ENCODE measurements at places on chromosomes 13 and 19.

GRCh38 chr13:111186305-111186935 lies 71.3 kb downstream of the ARHGEF7 start:
- no peak for DNase-seq

DNA sequence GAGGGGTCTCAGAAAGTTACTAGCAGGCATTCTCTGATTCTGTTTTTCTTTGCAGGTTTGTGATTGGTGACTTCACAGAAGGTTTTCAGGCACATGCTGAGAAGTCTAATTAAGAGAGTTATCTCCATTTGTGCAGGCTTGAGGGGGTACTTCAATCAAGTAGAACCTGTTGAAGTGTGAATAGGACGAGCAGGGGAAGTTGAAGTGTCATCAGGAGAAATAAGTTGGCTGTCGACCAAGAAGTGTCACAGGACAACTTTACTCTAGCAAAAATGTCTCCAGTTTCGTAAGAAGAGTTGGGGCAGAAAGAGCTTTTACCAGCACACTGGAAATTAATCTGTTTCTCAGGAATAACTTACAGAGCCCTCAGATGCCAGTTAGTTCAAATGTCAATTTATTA lies 576.5 kb upstream of the SLITRK5 start:
- DNase-seq: no peak

GRCh38 chr19:3698386-3698950 lies 1.8 kb downstream of the PIP5K1C start:
- DNase-seq: no peak

GRCh38 chr19:33953023-33953422 lies 156.4 kb downstream of the KCTD15 start:
- no peak for DNase-seq

- no peak for DNase-seq
Measured at GRCh38 chr13:112445411-112446271, 69.5 kb downstream of the SPACA7 start.

GRCh38 chr13:41313117-41313516 lies 2.0 kb downstream of the NAA16 start:
- no peak for DNase-seq

GRCh38 chr13:25064396-25064795 lies 31.5 kb upstream of the PABPC3 start:
- DNase-seq: no peak

DNA sequence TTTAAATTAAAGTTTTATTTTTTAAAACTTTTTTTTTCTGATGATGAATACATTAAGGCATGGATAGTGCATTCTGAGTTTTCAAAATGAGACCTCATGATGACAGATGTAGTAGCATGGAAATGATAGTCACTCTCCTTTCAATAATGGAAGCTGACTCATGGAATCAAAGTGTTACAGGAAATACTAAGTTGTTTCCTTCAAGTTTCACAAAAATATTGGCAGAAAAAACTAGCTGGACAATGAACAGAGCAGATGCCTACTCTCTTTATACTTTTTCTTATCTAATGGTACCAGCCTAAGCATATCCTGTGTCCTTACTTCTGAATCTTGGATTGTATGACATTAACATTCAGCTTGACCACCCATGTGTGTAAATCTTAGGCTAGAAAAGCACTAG lies 1337.3 kb downstream of the PCDH9 start:
- DNase-seq: no peak

DNA sequence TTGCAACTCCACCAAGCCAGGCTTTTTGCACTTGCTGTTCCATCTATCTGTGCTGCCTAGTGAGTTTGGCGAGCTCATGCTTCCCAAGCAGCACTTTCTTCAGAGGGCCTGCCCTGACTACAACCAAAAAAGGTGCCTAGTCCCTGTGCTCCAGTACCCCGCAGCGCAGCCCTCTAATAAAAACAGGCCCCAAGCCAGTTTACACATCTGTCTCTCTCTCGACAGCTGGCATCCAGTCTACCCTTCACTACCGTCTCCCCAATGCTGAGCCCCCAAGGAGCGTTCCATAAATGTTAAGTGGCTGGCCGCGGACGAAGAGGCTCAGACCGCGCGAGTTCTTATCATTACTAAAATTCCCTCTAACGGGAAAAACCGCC lies 512 bp downstream of the MED4 start:
- no peak for DNase-seq

DNA sequence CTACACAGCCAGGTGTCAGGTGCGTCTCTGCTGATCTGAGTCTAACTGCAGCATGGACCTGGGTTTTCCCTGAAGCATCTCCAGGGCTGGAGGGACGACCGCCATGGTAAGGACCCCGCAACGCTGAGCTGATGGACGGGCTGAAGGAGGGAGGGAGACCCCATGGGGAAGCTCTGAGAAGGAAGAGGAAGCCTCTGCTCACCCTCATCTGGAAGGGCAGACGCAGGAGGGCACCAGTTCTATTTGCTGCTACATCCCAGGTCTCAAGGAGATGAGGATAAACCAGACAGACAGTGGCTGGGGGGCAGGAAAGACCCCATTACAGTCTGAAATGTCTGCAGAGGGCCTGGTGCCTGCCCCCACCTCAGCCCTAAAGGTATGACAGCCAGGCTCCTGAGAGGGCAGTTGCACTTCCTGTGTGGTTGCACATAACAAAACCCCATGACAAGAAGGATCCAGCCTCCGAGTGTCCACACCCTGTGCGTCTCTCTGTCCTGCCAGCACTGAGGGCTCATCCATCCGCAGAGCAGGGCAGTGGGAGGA lies at the start of gene LILRA2:
LILRA2 (plus strand) TSS at position 461 of the 543 bp plus-strand sequence. CDS start 89 bp downstream, outside the sequence.
- DNase-seq: no peak

DNA sequence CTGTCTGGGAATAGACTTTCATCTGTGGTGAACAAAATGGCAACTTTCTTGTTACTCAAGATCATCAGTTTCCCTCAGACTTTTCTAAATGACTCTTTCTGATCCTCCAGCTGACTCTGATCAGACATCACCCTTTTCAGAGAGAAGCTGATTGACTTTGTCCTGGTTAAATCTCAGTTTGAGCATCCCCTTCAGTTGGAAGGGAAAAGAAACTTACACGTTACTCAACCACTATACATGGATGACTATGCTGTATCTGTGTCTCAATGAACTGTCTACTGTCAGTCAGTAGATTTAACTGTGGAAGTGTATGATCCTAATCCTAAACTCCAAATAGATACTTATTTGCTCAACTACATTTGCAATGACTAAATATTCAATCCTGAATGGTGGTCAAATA lies 118.5 kb downstream of the NALCN start:
- no peak for DNase-seq

DNA sequence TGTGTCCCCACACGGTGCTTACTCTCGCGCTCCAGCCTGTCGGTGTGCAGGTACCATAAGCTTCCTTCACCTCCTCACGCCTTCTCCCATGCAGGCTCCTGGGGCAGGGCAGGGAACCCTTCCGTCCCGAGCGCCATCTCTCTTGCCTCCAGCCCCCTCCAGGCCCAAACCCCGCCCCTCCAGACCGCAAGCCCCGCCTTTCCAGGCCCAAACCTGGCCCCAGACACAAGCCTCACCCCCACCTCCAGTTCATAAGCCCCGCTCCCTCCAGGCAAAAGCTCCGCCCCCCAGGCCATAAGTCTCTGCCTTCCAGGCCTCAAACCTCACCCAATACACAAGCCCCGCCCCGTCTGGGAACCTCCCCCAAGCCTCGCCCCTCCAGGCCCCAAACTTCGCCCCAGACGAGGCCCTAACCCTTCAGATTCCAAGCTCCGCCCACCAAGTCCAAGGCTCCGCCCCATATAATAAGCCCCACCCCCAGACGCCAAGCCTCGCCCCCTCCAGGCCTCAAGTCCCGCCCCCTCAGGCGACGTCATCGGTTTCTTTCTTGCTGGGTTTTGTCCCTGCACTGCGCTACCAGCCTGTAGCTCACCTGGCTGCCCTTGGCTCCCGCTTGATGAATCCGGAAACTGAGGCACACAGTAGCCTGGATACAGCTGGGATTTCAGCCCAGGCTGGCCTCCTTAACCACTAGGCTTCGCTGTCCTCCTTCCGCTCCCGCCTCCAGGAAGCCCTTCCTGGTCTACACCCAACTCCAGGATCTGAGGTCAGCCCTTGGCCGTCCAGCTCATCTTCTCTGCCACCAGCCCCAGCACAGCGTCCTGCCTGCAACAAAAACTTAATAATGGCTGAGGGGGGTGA lies 16.1 kb downstream of the MKNK2 start:
- peak; percentile 69 for DNase-seq

- no peak for DNase-seq
Measured at GRCh38 chr13:59979589-59979988, 184.1 kb downstream of the DIAPH3 start.

- DNase-seq: no peak
Measured at GRCh38 chr13:48733739-48734335, 80.1 kb downstream of the CYSLTR2 start.

- no peak for DNase-seq
Measured at GRCh38 chr13:35917942-35918645, 213.1 kb downstream of the DCLK1 start.

DNA sequence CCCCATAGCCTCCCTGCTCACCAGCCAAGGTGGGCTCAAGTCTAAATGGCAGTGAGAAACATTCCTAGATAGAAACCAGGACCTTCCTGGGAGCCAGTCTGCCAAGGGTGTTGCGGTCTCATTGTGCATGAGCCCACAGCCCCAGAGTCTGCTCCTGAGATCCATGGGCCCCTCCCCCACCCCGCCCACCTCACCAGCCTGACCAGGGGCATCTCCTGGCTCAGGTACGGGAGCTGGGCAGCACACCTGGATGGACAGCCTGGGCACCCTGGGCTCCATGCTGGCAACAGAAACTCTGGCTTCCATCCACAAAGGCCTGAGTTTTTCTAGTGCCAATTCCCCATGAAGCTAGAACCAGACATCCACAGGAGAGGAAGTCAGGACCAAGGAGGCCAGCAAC lies 65.6 kb downstream of the RAB20 start:
- no peak for DNase-seq

DNA sequence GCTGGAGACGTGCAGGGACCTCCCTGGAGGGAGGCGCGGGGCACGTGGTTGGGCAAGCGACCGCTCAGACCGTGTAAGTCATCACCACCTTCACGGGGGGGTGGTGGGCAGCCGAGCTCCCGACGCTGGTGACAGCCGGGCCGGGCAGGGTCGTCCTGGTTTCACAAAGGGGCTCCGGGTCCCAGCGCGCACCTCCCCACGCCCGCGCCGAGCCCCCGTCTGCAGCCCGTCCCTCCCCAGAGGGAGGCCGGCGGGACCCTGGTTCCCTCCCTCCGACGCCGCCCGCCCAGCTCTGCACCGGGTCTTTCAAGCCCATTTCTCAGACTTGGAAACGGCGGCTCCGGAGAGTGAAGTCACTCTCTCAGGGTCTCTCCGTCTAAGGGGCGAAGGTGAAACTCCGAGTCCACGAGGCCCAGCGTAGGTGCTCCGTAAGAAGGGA lies 729 bp upstream of the ARID3A start:
- DNase-seq: no peak

- no peak for DNase-seq
Measured at GRCh38 chr19:58307736-58308135, 2.6 kb downstream of the ERVK3-1 start.

DNA sequence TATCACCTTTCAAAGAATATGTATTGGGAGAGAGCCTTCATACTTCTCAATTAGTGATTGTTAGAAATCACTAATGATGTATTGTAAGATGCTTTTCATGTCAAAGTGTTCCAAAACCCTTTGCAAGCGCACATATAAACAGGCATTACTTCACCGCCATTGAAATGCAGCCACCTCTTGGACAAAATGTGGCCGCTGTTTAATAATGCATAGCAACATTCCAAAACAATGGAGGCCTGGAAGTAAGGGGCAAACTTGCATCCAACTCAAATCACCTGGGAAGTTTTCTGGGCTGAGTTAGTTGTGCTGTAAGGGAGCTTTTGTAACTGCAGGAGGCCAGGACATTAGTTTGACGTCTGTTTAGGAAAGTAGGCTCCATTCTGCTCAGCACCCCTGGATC lies 438.1 kb downstream of the FGF9 start:
- DNase-seq: no peak

- DNase-seq: peak; percentile 52
Measured at GRCh38 chr19:582497-583197, 7.0 kb upstream of the HCN2 start.

- no peak for DNase-seq
Measured at GRCh38 chr19:49713236-49713845, 22.4 kb downstream of the CPT1C start.

DNA sequence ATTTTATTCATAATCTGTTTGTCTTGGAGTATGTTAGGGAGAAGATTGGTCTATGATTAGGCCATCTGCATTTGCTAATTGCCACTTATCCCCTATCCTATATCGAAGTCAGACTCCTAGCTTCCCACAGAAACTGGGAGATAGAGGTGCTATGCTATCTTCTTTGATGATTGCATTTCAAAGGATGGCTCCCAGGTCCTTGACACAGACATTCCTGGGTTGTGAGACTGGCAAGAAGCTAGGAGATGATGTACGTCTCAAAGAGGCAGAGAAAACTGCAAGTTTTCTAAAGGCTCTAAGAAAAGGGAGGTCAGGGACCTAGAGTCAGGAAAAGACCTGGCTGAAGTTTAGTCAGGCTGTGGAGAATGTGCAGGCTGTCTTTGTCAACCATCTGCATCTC lies 1251.9 kb downstream of the PCDH17 start:
- no peak for DNase-seq

- DNase-seq: peak; percentile 22
Measured at GRCh38 chr19:36528921-36529518, 949 bp upstream of the ZNF260 start.

GRCh38 chr19:36097036-36097435 lies 13.9 kb upstream of the OVOL3 start:
- no peak for DNase-seq

GRCh38 chr13:38262211-38262610 lies 87.4 kb upstream of the UFM1 start:
- DNase-seq: peak; percentile 39

- no peak for DNase-seq
Measured at GRCh38 chr13:32229443-32229842, 85.7 kb downstream of the ZAR1L start.

- no peak for DNase-seq
Measured at GRCh38 chr19:32457571-32458158, 52.1 kb downstream of the DPY19L3 start.

GRCh38 chr19:12946092-12946721 lies 545 bp downstream of the RAD23A start:
- DNase-seq: peak; percentile 89

GRCh38 chr19:38139122-38139521 lies 84.9 kb downstream of the DPF1 start:
- no peak for DNase-seq

GRCh38 chr19:6217752-6218334 lies 61.9 kb downstream of the MLLT1 start:
- DNase-seq: no peak

- DNase-seq: no peak
Measured at GRCh38 chr13:28001049-28001448, 12.6 kb upstream of the URAD start.

- no peak for DNase-seq
Measured at GRCh38 chr13:20801707-20802106, 27.9 kb upstream of the EEF1AKMT1 start.

GRCh38 chr19:54165222-54165621 lies 5.7 kb upstream of the LENG1 start:
- DNase-seq: no peak

DNA sequence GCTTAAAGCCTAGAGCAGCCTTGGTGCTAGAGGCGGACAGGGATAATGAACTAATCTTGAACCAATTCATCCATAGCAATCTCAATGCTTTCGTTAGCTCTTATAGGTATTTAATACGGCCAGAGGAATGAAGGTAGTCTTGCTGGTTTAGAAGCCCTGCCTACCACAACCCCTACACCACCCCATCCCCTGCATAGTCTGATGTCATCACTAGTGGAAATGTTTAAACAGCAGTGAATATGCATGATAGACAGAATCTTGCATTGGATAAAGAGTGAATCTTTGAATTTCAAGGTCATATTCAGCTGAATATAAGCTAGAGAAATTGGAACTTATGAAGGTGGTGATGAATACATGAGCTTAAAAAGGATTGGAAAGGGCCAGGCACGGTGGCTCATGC lies 321.9 kb downstream of the ITGBL1 start:
- no peak for DNase-seq

Measured in AG20443 (cell line).